ENCODE measurements at places on chromosomes 4 and X. TPM values are rescaled to one million over a fixed set of nuclear protein-coding genes. Genes with fewer than 3 reads are reported as not detected.

ASMT gene
- not detected for total RNA-seq

DNAAF6 gene
- total RNA-seq: not detected

HELT gene
- total RNA-seq: not detected

IL21 gene
- total RNA-seq: not detected

TAF7L gene
- total RNA-seq: 1.4 TPM

GC gene
- total RNA-seq: not detected

ADGRG2 gene
- total RNA-seq: 1.8 TPM

FAM149A gene
- total RNA-seq: 10.1 TPM

ADH5 gene
- 116 TPM for total RNA-seq

IGSF1 gene
- total RNA-seq: 7.1 TPM

SASH3 gene
- 1.8 TPM for total RNA-seq

TEX13C gene
- 0.13 TPM for total RNA-seq

MAMLD1 gene
- 1.3 TPM for total RNA-seq

DNA sequence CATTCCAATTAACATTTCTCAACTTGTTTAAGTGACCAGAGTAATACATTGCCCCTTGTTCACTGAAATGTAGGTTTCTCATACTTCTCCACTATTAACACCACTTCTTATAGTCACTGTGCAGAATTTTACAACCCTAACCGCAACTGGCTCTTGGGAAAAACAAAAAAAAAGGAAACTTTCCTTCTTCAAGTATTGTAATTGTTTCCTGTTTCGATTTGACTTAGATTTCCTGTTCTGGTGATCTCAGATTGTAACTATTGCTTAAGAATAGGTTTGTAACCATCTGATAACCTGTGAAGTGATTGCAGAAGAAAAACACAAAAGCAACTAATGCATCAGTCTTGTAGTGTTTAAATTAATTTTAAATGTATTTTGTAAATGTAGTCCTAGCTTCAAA lies 594.7 kb upstream of the GALNT7 start:
- DNase-seq: no peak

DNA sequence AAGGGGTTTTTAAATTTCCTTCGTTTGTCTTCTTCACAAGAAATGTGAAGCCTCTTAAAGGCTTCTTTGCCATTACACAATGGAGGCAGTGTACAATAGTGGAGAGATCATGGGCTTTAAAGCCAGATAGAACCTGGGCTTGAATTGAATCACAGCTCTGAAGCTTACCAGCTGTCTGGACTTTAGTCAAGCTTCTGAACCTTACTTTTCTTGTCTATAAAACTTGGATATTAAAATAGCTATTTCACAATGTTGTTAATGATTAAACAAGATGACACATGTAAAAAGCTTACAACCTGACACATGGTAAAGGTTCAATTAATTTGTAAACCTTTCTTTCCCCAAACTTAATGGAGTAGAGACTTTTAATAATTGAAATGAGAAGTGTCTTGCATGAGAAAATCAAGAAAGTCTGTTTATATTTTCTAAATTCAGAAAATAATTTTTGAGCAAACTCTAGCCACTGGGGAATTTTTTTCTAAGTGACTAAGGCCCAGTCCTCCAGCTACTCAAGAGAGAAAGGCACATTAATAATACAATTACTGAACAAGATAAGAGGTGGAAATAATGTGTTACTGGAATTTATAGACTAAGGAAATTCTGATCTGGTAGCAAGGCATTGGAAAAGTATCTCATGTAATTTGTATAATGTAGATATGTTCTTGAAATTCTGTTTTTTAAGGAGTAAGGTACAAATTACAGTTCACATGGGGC lies 21.7 kb upstream of the TBC1D8B start:
- DNase-seq: no peak

GRCh38 chr4:87559090-87559837 lies 30.1 kb upstream of the SPARCL1 start:
- DNase-seq: no peak

- DNase-seq: no peak
These were observed 64.7 kb upstream of the SPP1 start for GRCh38 chr4:87910795-87911194.

- no peak for DNase-seq
These were observed 221.8 kb downstream of the DACH2 start for GRCh38 chrX:86369847-86370630.

GRCh38 chrX:153769158-153769864 lies 5.3 kb downstream of the PLXNB3 start:
- no peak for DNase-seq

Data from thyroid gland (tissue), 4 donors.